H7 (cell line): ENCODE measurements at places on chromosomes 3 and 15. TPM values are rescaled to one million over a fixed set of nuclear protein-coding genes. Genes with fewer than 3 reads are reported as not detected.

DAZL gene
- 1.4 and 2.4 TPM in 2 replicates for total RNA-seq

FBXO40 gene
- under 0.01 TPM in 1 of 2 replicates, not detected in the other for total RNA-seq

TFG gene
- total RNA-seq, result 66.4 and 70.9 TPM in 2 replicates

ATP8B4 gene
- total RNA-seq, result not detected in 2 replicates

NR1I2 gene
- total RNA-seq, result 0.87 and 1.6 TPM in 2 replicates

EPHA3 gene
- 0.31 and 0.33 TPM in 2 replicates for total RNA-seq

FBN1 gene
- 3.9 and 5.5 TPM in 2 replicates for total RNA-seq

IL17RB gene
- 7.2 and 8.9 TPM in 2 replicates for total RNA-seq
